CD8-positive, alpha-beta memory T cell (primary cell): ENCODE measurements at places on chromosomes 1 and 21. TPM values are rescaled to one million over a fixed set of nuclear protein-coding genes. Genes with fewer than 3 reads are reported as not detected.

DNA sequence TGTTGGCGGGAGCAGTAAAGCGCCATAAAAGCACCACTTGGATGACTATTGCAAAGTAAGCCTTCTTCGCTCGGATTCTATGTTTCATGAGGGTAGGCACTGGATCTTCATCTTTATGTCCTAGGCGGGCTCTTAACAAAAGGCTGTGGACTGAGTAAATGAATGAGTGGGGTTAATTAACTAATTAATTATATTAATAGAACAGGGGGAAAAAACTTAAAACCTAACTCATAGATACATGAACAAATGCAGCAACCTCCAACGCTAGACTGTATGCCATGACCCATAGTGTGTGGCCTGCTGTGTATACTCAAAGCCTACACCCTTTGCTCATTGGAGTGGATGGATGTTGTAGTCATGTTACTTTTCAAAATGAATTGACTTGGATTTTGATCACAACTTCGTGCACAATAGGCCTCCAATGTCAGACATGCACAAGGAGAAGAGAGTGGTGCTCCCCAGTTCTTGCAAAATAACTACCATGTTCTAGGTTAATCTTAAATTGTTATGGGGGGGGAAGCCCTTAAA, 417 bp upstream of the GFI1 start:
- DNase-seq: no peak
- no peak overlapping the region for H3K4me3 ChIP-seq
- peaks cover 18% of the 10 kb centered on the region for H3K4me1 ChIP-seq
- H3K27me3 ChIP-seq: no peaks in the 10 kb centered on the region
- H3K36me3 ChIP-seq: no peaks in the 10 kb centered on the region
- H3K27ac ChIP-seq: peak overlapping the region; percentile 47

The MAP3K7CL gene
- 4.6 TPM for total RNA-seq

The C1orf210 gene
- not detected for total RNA-seq

GRCh38 chr1:9904596-9904995, 5.5 kb downstream of the CTNNBIP1 start:
- H3K27ac ChIP-seq: no peak overlapping the region
- H3K4me1 ChIP-seq: peaks cover 11% of the 10 kb centered on the region
- no peaks in the 10 kb centered on the region for H3K27me3 ChIP-seq
- H3K36me3 ChIP-seq: no peaks in the 10 kb centered on the region

DNA sequence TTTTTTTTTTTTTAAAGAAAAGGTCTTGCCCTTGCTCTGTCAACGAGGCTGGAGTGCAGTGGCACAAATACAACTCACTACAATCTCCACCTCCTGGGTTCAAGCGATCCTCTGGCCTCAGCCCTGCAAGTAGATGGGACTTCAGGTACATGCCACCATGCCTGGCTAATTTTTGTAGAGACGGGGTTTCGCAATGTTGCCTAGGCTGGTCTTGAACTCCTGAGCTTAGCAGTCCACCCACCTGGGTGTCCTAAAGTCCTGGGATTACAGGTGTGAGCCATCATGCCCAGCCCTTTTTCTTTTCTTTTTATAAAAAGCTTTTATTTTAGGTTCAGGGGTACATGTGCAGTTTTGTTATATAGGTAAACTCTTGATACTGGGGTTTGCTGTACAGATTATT, 47.2 kb downstream of the TLR5 start:
- H3K27me3 ChIP-seq: no peaks in the 10 kb centered on the region
- H3K27ac ChIP-seq: no peak overlapping the region
- H3K4me1 ChIP-seq: no peaks in the 10 kb centered on the region

DNA sequence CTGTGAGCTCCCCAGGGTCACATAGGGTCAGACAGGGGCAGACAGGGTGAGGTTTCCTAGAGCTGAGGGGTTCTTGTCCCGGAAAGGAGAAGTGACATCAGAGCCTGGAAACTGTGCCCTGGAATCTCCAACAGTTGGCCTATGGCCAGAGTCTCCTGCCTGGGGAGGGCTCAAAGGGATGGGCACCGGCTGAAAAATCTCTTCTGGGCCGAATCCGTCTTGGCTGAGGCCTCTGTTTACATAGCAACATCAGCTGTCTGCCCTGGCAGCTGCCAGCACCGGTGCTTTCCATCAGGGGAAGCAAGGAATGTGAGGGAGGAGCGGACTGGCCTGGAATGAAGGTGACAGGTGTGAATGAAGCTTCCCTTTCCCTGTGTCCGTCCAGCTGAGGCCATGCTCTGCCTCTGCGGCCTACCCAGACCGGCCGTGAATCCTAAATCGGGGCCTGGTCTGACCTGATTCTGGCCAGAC, 30.7 kb downstream of the VASH2 start:
- no peak overlapping the region for H3K4me3 ChIP-seq
- no peaks in the 10 kb centered on the region for H3K27me3 ChIP-seq
- no peak overlapping the region for H3K27ac ChIP-seq
- DNase-seq: no peak
- no peaks in the 10 kb centered on the region for H3K36me3 ChIP-seq

- no peaks in the 10 kb centered on the region for H3K4me1 ChIP-seq
- no peak for DNase-seq
- no peaks in the 10 kb centered on the region for H3K27me3 ChIP-seq
- H3K27ac ChIP-seq: no peak overlapping the region
- no peak overlapping the region for H3K4me3 ChIP-seq
- H3K36me3 ChIP-seq: no peaks in the 10 kb centered on the region
Measured at GRCh38 chr1:17574516-17574915, 35.0 kb downstream of the ARHGEF10L start.
